Hippocampal formation (tissue), 2 donors: ENCODE measurements at places on chromosomes 1 and 21.

GRCh38 chr1:6211731-6212130, 5.8 kb downstream of the RNF207 start:
- DNase-seq = no peak

DNA sequence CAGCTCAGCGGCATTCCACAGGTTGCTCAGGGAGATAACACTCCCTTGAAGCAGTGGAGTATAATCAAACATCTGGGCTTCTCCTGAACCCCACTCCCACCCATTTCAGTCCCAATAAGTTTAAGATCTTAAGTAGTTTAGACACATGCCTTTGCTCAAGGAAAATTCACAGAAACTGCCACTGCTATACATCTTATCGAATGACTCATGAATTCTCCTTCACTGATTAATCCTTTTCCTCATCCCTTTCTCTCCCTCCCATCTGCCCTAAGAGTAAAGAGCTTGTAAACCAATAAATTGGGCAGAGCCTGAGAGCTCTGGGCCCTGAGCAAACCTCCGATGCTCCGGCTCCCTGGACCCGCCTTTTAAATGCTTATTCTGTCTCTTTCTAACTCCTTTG, 10.2 kb downstream of the VN1R5 start:
- no peak for DNase-seq

DNA sequence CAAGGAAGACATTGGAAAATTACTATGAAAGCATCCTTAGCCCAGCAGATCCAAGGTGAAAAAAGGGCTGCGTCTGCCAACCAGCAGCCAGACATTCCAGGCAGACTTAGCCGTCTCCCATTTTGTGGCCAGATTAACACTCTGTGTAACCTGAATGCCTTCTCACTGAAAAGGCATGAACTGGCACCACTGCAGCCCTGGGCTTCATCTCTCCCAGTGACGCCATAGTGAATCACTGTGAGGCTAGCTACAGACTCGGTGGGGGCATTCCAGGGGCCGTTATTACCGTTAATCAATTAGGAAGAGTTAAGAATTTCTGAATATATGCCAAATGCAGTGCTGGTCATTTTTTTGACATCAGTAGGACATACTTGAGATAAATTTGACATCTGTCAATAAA, 627.4 kb downstream of the LMO4 start:
- DNase-seq = no peak

GRCh38 chr1:116881879-116882520, 27.7 kb upstream of the PTGFRN start:
- no peak for DNase-seq

GRCh38 chr1:40808444-40808843, 24.9 kb downstream of the KCNQ4 start:
- DNase-seq = no peak

DNA sequence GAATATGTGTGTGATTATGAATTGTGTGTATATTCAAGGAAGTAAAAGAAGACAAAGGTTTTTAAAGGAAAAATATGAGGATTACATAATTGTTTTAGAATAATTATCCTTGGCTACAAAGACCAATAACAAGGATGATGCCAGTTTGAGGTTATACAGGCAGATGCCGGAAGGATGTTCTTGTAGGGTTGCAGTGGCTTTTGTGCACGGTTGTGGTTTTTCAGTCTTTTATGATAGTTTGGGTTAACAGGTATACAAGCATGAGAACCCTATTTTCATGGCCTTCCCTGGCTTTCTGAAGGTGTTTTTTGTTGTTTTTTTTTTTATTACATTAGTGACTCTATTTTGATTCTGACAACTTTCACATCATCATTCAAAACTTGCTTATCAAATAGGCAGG, 4.9 kb downstream of the CR2 start:
- DNase-seq = no peak

- DNase-seq = no peak
Measured at GRCh38 chr1:5865774-5866173, 126.5 kb downstream of the NPHP4 start.

GRCh38 chr21:46082963-46083790, 14.7 kb upstream of the COL6A2 start:
- no peak for DNase-seq

GRCh38 chr1:80629304-80629837, 1171.4 kb upstream of the ADGRL2 start:
- no peak for DNase-seq

- DNase-seq = no peak
Measured at GRCh38 chr1:102732927-102733326, 375.4 kb downstream of the COL11A1 start.

DNA sequence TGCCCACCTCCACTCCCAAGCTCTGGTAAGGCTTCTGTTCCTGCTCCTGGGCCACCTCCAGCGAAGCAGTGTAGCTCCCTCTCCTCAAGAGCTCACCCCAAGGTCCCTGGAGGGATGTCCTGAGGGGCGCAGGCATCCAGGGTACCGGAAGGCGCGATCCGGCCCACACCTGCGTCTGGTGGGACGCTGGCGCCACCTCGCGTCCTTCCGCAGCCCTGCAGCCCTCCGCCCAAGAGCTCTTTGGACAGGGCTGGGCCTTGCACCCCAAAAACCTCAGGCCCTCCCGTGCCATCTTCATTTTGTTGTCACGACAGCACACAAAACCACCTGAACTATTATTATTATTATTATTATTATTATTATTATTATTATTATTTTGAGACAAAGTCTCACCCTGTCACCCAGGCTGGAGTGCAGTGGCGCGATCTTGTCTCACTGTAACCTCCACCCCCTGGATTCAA, 49.2 kb upstream of the PAX7 start:
- no peak for DNase-seq

DNA sequence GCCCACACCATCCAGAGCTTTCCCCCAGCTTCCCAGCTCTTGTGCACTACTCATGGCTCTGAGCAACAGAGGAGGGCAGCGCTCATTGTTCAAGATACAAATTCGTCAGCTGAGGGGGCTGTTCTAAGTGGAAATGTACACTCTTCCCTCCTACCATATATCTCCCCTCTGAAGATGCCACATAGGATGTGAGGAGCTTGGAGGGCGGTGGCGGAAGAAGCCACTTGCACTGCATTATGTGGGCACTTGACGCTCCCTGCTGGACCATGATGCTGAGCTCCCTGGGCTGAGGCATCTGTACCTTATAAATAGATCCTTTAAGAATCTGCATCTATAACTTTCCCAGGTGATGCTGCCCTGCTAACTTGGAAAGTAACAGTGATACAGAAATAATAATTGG, 477.6 kb upstream of the DEPDC1 start:
- DNase-seq = no peak

DNA sequence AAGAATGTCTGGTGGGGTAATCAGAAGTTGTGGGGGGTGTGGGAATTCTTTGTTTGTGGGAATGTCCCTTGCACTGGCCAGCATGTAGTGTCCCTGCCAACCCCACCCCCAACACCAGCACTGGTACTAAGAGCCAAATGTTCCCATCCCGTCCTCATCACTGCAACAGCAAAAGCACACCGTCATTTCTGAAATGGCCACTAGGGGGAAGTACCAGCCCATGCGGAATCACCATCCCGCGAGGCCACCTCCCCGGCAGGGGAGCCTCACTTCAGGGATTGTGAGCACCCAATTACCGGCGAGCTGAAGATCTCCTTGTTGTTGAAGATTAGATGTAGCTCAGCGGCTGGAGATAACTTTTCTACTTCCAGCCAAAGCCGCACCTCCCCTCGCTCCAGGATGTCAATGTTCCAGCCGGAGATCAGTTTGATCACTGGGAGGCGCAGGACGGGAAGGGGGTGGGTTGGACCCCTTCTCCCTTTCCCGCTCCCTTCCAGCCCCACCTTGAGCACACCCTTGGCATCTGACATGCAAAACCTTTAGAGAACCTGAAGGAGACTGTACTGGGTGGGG, 41.0 kb downstream of the MYOM3 start:
- peak; percentile 49 for DNase-seq

- no peak for DNase-seq
Measured at GRCh38 chr1:5451671-5452070, 540.6 kb downstream of the NPHP4 start.

DNA sequence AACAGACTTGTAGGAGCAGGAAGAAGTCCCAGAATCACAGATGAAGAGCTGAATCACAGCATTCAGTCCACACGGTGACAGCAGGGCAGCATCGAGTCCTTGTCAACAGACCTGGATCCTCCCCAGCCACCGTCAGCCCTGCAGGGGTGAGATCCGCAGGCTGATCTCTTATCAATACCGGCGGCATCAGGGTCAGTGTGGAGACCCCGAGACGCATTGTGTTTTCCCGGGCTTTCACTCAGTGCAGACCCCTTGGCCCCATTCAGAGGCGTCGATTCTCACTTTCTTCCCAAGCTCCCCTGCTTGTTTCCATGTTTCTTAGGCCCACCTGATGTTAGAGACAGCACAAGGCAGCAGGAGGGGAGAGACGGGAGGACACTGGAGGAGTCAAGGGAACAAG, 609.6 kb downstream of the PTPRU start:
- no peak for DNase-seq

- DNase-seq = no peak
Measured at GRCh38 chr1:150493175-150493574, 6.0 kb downstream of the TARS2 start.

GRCh38 chr21:43194303-43195120, 25.7 kb downstream of the CRYAA start:
- DNase-seq = no peak

GRCh38 chr1:98437011-98437410, 224.5 kb upstream of the SNX7 start:
- no peak for DNase-seq

GRCh38 chr1:85283475-85284199, 7.2 kb upstream of the BCL10 start:
- DNase-seq = no peak

- no peak for DNase-seq
Measured at GRCh38 chr1:81230983-81231728, 569.6 kb upstream of the ADGRL2 start.

- no peak for DNase-seq
Measured at GRCh38 chr1:209648931-209649776, 3.1 kb downstream of the LAMB3 start.

GRCh38 chr1:36161641-36162531, 5.9 kb downstream of the MAP7D1 start:
- DNase-seq = no peak

GRCh38 chr1:61395146-61395800, 312.9 kb downstream of the NFIA start:
- DNase-seq = no peak

- DNase-seq = no peak
Measured at GRCh38 chr1:202221911-202222909, 28.6 kb downstream of the LGR6 start.

DNA sequence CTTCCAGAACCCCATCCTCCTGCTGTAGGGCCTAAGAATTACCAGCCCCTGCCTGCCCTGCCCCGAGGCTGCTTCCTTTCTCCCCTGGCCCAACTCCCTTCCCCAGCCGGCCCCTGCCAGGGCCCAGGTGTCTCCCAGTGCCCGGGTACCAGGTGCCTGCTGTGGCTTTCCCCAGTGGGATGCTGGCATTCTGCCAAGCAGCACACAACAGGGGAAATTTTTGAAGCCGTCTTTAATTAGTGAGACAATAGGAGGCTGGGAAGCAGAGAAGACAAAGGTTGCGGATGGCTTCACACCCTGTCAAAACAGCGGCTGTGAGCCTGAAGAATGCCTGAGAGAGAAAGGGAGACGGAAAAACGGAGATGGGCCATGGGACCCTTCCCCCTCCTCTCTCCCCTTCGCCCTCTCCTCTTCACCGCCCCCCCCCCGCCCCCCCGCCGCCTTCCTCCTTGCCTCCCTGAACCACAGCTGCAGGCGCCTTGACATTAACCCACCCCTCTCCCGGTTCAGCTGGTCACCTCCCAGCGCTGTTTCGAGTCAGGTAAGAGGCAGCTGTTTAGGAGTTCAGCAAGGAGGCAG, 33.6 kb downstream of the LRRN2 start:
- DNase-seq = no peak

GRCh38 chr1:69081668-69082067, 486.1 kb upstream of the LRRC7 start:
- DNase-seq = no peak

GRCh38 chr1:45800899-45801298, 2.5 kb upstream of the MAST2 start:
- no peak for DNase-seq

- no peak for DNase-seq
Measured at GRCh38 chr1:185044387-185044786, 971 bp upstream of the RNF2 start.

- no peak for DNase-seq
Measured at GRCh38 chr21:41236352-41236973, 68.5 kb downstream of the BACE2 start.

- no peak for DNase-seq
Measured at GRCh38 chr21:43034826-43035225, 40.8 kb downstream of the CBS start.
